ENCODE measurements at places on chromosomes 12 and 14.

- no peak for DNase-seq
Measured at GRCh38 chr14:91415794-91416743, 1.6 kb downstream of the CCDC88C start.

- DNase-seq, result no peak
Measured at GRCh38 chr12:131117438-131118245, 163.9 kb downstream of the ADGRD1 start.

DNA sequence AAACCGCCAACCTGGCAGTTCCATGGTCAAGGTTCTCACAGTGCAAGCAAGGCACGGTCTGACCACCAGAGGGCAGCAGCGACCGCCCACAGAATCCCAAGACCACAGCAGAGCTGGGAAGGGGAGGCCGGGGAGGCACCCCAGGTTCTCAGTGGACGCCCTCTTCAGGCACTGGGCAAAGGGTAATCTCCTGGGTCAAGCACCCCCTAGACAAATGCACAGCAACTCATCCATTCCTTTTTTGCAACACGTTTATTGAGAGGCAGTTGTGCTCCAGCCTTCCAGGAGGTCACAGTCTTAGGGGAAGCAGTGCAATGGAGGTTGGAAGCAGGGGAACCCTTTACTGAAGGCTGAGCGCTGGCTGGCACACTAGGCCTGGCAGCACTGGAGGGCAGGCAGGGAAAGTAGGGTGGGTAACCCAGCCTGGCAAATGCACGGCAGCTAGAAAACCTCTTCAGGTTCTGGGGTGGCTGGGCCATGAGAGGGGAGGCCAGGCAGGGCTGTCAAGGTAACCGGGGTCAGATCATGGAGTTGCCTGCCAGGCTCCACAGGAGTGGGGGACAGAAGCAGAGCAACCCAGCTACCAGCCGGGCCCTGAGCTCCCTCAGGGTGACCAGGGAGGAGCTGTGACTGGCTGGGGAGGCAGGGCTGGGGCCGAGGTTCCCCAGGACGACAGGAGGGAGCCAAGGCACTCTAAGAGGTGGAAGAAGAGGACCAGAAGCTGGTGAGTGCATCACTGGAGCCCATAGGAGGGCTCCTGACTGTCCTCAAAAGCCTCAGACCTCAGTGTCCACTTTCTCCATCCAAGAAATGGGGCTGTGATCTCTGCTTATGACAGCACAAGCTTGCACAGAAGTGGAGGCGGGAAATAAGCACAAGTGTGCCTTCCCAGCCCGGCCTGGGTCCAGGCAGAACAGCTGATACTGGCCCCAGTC, 1.8 kb upstream of the RHOF start:
- DNase-seq, result peak; percentile 86

GRCh38 chr12:124608450-124608870, 41.0 kb upstream of the NCOR2 start:
- DNase-seq, result no peak

DNA sequence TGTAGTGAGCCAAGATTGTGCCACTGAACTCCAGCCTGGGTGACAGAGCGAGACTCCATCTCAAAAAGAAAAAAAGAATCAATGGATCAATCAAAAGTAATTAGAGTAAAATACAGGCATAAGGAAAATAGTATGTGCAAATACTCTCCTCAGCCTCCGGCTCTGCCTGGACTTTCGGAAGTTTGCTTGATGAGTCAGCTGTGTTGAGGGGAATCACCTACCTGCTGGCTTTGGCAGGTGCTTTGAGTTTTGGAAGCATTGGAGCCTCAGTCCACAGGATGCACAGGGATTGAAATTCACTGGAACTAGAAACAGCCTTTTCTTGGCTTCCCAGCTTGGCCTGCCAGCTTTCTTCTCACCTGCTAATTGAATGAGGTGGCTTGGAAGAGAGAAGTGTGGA, 268.2 kb downstream of the PCNX1 start:
- DNase-seq, result no peak

DNA sequence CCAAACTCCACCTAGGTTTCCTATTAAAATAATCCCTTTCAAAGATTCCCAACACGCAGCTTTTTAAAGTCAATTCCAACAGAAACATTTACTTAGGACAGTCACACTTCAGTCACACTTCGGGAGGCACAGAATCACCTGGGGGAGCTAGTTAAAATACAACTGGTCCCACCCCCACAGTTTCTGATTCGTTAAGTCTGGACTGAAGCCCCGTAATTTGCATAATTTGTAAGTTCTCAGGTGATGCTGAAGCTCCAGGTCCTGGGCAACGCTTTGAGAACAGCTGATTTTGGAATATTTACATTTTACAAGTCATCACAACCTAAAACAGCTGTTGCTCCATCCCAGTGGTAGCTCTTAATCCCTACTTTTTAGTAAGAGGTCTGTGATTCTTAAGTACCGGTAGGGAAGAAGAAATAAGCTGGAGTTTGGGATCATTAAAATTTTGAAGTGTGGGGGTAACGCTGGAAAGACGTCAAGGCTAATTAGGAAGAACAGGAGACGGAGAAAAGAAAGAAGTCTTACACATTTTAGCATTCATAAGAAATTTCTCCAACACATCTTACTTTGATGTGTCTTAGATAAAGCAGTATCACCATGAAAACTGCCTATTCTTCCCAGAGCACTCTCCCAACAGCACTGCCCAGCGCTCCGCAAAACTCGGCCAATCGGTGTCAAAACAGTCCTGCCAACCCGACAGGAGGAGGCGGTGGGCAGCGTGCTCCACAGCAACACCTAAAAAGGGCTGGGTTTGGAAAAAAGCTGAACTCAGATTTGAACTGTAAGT, 1.1 kb downstream of the IPO8 start:
- peak; percentile 85 for DNase-seq

DNA sequence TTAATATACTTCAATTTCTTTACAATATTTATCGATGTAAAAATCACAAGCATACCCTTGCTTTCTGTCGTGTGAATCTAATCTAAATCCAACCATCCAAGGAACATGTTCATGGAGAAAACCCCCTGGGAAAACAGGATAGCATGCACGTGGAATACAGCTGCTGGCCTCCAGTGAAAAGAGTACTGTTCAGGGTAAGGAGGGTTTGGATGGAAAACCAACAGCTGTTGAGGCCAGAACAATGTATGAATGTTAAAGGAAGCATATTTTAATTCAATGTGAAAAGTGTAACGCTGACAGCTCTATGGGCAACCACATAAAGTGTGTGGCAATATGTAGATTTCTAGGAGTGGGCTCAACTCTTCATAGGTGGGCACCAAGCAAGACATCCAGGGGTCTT, 344.0 kb downstream of the TMEM132D start:
- DNase-seq, result no peak

GRCh38 chr12:9707864-9708808, 24.8 kb downstream of the CLECL1 start:
- DNase-seq, result no peak

DNA sequence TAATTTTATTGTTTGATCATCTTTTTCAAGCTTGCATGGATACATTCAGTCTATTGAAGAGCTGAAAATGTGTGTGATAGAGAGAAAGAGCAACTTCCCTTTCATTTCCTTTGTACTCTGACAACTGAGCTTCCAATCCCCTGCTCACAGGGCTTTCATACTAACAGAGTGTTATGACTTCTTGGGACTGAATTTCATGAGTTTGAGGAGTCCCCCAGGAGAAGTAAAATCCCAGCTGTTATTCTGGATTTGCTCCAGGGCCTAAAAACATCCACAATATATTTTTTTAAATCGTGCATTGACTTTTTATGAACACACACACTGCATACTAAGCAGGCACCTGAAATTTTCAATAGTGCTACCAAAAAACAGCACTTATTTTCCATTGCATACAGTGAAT, 195.8 kb upstream of the CAND1 start:
- no peak for DNase-seq

GRCh38 chr14:32967421-32967820, 28.7 kb downstream of the NPAS3 start:
- DNase-seq, result no peak

- DNase-seq, result no peak
Measured at GRCh38 chr12:101781834-101782233, 42.6 kb upstream of the SYCP3 start.

DNA sequence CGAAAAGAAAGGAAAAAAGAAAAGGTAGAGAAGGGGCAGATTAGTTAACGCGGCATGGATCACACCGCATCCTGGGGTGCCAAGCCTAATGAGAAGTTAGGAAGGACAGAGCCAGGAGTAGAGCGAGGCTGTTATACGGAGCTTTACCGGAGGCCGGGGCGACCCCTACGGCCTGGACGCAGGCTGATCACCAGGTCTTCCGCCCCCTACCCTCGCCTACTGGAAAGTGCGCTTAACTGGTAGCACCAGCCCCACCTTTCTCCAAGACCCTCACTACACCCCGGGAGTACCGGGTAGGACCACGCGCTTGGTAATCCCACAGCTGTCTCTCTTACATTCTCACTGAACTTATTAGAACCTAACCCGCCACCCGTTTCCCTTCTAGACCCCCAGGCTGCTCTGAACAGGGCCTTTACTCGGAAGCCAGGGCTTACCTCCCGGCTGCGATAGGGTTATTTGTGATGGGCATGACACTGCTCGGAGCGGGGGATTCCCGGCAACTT, 33.8 kb downstream of the WBP11 start:
- DNase-seq, result peak; percentile 62

DNA sequence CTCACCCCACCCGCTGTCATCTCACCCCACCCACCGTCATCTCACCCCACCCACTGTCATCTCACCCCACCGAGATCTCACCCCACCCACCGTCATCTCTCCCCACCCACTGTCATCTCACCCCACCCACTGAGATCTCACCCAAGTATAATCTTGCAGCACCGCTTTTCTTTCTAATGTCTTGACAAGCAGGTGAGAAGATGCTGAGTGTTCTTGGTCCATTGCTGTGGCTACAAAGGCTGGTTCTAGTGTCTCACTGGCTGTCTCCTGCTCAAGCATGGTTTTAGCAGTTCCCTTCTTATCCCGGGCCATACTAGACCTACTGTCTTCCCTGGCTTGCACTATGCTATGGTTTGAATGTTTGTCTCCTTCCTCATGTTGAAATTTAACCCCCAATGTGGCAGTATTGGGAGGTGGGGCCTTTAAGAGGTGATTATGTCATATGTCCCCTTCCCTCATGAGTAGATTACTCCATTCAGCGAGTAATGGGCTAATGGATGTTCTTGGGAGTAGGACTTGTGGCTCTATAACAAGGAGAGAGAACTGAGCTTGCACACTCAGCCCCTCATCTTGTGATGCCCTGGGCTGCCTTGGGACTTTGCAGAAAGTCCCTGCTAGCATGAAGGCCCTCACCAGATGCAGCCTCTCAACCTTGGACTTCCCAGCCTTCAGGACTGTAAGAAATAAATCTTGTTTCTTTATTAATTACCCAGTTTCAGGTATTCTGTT, 47.7 kb upstream of the PPP2R5C start:
- DNase-seq, result no peak

GRCh38 chr14:100531152-100532121, 55.8 kb downstream of the BEGAIN start:
- DNase-seq, result no peak

DNA sequence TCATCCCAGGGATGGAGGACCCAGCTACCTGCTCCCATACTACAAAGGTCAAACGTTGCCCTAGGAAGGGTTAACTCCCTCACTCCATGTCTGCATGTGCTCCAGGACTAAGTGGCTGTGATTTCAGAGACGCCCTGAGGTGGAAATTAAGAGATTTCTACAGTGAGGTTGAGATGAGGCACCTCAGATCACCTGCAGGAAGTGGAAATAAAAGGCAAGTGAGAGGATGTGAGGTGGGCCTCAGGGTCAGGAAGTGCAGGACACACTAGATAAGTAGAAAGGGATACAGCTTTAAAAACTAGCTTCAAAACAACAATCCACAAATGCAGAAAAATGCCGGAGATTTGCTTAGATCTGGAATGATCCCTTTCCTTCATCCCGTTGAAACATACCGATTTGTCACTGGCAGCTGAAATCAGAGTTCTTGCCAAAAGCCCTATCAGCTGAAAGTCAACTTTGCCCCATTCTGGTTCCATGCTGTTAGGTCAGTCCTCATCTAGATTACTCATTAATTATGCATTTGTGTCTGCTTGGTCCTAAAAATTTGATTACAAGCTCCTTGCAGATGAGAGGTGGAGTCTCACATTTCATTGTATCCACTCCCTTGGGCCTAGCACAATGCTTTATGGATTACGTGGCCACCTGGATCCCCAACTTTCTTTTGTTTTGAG, 6.6 kb downstream of the PLBD1 start:
- no peak for DNase-seq

GRCh38 chr14:38512236-38512635, 256.3 kb upstream of the CLEC14A start:
- no peak for DNase-seq

GRCh38 chr14:87899228-87899627, 93.8 kb downstream of the GALC start:
- DNase-seq, result peak; percentile 34

GRCh38 chr14:96268431-96269358, 12.7 kb downstream of the BDKRB1 start:
- no peak for DNase-seq

DNA sequence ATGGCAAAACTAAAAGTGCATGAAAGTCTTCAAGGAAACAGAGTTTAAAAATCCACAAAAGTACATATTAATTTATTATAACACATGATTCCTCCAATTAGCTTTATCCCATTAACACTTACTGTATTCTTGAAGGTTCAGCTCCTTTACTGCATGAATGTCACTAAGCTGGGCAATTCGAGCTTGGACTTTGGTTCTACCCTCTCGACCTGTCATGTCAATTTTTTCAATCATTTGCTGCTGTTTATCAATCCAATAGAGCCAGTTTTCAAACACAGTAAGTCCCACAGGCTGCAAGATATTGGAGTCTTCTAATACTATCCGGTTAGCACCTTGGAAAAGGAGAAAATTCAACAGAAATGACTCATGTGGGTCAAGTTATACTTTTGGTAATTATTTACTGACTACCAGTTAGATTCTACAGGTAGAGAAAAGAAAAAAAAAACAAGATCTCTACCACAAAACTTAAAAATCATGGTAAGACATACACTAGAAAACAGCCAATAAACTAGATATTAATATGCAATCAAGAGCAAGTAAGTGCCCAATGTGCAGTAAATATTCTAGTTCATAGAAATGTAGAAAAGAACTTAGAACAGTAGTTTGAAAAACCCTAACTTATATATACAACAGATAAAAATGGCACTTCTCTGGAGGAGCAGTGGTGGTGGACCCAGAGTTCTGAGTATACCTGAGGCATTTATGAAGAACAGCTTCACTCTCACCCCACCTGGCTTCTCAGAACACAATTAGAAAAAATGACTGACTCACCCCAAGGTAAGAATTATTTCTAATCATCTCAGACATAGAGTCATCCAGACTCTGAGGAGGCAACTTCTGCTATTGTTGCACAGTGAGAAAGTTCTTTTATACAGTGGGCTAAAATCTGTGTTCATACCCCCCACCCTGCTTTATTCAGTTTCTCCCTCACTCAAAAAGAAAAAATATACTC, 67.7 kb downstream of the BCL2L14 start:
- no peak for DNase-seq

Measured in NCI-H526 (cell line).